ENCODE measurements at places on chromosomes 5 and 9.

DNA sequence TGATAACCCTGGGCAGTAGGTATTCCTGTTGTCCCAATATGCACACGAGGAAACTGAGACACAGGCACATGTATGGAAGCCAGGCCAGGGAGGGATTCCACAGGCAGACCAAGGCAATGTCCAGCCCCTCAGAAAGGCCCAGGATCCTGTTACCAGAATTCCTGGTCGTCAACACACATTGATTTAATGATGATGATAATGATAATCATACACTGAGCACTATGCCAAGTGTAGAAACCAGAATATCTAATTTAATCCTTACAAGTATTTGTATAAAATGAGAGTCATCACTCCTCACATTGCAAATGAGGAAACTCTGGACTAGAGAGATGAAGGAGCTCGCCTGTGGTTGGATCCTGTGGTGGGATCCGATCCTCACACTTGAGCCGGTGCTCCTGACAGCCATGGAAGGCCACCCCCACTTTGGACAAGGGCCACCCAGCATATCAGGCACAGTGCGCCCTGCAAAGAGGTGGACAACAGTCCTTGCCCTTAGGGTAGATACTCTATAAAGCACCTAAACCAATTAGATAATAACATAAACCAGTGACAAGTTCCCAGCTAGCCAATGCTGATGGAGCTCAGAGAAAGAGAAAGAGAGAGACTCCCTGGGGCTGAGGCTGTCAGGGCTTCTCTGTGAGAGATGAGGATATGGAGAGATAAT, 185.3 kb downstream of the SLIT3 start:
- DNase-seq = no peak

DNA sequence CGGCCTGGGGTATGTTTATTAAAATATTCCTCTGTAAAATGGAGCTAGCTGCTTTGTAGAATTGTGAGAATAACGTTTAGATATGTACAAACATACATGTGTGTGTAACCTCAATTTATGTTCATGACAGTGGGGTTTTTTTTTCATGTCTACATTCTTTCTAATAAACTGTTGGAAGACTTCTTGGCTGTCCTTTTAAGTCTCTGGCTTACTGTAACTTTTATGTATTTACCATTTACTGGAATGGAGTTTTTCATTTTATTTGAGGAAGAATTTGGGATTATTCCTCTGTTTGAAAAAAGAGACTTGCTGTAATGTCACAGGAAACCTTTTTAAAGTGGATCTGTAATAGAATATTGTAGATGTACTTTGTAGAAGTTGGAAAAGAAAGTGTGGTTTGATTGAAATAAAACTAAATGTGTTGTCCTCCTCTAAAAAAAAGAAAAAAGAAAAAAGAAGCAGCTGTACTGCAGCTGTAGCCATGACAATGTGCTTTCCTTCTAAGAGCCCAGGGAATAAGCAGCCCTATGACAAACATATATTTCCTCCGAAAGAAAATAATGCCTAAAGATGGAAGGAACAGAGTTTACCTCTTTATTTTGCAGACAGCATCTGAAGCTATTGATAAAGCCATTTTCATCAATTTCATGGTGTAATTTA, 71.2 kb upstream of the FREM1 start:
- no peak for DNase-seq

GRCh38 chr5:28190011-28190410, 1151.6 kb upstream of the CDH9 start:
- DNase-seq = no peak

DNA sequence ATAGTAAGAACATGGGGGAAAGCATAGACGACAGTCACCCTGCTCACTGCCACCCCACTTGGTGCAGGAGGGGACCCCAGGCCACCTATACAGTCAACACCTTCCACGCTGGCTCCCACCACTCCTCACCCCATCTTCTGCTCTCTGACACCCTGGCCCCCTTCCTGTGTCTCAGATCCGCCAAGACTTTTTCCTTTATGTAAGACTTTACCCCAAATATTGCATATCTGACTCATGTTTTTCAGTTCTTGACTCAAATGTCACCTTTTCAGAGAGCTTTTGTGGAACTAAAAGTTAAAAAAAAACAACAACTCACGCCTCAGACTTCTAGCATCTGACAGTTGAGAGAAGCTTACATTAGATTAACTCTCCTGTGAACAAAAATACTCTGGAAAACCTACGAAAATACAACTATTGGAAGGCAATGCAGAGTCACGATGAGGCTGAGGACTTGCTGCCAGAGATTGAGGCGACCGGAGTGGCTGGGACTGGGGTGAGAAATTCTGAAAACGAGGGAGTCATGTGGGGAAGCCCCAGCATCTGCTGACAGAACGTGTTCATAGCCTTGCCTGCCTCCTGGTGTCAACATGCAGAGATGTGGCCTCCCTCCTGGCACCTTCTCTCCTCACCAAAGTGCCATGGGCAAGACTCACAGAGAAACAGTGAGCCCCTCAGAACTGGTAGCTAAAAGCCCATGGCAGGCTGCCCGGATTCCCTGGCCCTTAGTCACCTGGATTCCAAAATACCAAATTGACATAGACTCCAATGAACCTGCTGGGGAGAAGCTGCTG, 22.4 kb upstream of the FCN2 start:
- peak; percentile 52 for DNase-seq

DNA sequence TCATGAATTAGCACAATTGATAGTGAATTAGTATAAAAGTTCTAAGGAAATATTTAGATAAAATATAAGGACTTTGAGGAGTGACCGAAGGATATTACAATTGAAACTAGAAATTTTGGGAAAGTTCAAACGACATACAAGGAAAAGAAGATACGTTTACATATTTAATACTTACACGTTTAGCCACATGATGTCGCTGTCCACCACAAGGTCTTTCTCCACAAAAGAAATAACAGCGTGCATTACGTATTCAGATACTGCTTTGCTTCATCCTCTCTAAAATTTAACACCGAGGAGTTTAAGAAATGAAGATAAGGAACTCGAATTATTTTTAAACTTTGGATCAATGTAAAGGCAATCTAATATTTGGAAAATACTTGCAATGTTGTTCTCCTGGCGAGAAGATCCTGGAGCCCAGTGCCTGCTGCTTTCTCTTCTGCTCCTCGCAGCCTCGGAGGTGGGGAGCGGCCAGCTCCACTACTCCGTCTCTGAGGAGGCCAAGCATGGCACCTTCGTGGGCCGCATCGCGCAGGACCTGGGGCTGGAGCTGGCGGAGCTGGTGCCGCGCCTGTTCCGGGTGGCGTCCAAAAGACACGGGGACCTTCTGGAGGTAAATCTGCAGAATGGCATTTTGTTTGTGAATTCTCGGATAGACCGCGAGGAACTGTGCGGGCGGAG, at the start of gene PCDHA3:
PCDHA3 (plus strand) TSS at position 242 of the 678 bp plus-strand sequence.
- DNase-seq = no peak

- DNase-seq = no peak
Measured at GRCh38 chr9:127707766-127708165, 978 bp downstream of the CFAP157 start.

DNA sequence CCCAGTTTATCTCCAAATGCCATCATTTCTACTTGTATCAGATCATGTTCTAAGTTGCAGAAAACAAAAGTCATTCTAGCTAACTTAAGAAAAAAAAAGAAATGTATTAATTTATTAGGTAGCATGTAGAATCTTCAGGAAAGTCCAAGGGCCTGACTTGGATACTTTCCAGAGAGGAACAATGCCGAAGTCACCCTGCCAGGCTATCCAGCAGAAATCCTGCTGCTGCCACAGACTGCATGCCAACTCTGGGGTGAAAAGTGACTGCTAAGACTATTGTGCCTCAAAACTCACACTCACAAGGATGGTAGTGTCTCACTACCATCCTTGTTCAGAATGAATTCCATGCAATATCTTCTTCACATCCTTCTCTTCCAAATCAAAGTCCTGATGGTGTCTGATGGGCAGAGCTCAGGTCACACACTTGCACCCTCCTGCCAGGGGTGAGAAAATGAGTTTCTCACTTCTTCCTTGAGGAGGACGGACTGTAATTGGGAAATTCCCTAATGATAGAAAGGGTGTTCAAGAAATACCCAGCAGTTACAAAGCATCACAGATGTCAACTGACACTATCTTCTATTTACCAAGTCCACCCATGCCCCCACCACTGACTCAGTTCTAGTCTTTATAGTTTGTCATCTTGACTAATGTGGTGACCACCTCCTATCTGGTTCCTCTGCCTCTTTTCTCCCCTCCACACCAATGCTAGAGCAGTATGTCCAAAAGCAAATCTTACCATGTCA, 279.4 kb downstream of the CWC27 start:
- no peak for DNase-seq

DNA sequence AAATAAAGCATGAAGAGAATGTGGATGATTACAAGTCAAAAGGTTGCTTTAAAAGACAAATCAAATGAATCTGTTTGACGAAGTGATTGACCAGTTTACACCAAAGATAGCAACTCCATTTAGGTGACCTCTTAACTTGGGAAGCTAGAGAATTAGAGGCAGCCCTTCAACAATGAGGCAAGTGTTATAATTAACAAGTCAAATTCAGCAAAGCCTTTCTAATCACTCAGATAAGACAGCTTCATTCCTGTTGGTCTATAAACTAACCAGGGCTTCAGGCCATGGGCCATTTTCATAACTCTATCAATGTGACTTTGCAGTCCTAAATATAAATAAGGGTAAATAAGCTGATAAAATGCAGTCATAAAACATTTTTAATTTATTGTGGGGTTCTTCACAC, 712.2 kb upstream of the SEMA6A start:
- no peak for DNase-seq

DNA sequence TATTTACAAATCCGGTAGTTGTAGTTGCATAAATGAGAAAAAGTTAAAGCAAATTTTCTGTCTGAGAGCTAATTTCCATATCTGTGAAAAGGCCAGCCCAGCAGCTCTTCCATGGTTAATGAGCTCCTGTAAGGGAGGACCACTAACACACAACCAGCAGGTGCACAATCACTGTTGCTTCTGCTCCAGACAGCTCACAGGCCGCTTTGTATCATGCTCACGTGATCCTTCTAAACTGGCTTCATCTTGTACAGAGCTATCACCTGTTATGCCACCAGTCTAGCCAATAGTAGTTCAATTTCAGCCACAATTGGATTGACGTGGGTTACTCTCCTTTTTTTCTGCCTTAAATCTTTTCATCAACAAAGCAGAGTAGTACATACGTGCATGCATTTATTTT, 38.3 kb upstream of the FBXL17 start:
- no peak for DNase-seq

GRCh38 chr9:133631111-133631510, 5.1 kb upstream of the DBH start:
- DNase-seq = no peak

- no peak for DNase-seq
Measured at GRCh38 chr5:161333194-161333880, 213.2 kb downstream of the GABRB2 start.

GRCh38 chr5:1663186-1663585, 136.5 kb downstream of the MRPL36 start:
- no peak for DNase-seq

DNA sequence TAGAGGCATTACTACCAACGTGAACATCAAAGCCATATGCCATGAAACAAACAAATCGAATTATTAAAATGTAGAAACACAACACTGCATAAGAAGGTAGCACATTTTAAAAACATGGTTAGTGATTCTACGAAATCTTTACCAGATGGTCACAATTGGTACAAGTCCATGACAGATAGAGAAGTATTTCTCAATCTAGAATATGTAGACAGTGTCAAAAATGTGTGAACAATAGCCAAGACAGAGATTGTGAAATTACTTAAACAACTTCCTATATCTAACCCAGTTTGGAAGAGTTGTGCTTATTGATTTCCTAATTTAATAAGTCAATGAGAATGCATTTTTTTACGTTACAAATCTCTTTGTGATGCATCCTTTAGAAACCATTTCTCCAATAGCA, 1121.6 kb downstream of the MAT2B start:
- no peak for DNase-seq

DNA sequence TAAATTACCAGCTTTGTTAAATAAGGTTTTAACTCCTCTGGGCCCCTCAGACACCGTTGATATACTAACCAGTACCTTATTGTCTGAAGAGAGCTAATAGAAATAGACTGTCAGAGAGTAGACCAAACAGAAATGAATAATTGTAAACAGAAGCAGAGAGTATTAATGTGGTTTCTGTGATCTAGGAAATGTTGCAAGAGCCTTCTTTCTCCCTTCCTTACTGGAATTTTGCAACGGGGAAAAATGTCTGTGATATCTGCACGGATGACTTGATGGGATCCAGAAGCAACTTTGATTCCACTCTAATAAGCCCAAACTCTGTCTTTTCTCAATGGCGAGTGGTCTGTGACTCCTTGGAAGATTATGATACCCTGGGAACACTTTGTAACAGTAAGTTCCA, 5.1 kb downstream of the TYRP1 start:
- no peak for DNase-seq

GRCh38 chr5:98772415-98773213, 849 bp upstream of the RGMB start:
- no peak for DNase-seq

GRCh38 chr9:114177423-114178064, 22.2 kb downstream of the COL27A1 start:
- no peak for DNase-seq

GRCh38 chr9:135340143-135340655, 139.4 kb upstream of the PPP1R26 start:
- no peak for DNase-seq

DNA sequence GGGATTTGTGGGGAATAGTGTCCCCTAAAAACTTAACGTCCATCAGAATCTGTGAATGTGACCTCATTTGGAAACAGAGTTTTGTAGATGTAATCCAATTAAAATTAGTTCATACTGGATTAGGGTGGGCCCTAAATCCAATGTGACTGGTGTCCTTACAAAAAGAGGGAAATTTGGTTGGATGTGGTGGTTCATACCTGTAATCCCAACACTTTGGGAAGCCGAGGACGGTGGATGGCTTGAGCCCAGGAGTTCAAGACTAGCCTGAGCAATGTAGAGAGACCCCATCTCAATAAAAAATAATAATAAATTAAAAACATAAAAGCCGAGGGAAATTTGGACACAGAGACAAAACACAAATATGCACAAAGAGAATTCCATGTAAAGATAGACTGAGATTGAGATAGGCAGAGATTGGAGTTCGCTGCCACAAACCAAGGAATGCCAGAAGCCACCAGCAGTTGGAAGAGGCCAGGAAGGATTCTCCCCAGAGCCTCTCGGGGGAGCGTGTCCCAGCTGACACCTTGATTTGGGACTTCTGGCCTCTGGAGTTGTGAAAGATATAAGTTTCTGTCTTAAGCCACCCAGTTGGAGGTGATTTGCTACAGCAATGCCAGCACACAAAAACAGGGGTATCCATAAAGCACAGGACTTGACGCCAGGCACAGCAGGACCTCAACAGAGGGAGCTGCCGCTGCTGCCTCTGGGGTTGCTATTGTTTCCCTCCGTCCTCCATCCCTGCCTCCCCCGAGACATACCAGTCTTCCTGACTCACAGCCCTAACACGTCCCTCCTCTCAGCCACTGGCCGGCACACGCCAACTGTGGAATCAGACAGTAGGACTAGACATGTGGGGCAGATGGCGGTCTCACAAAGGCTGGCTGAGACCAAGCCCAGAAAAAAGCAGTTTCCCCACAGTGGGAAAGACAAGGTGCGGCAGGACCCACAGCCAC, 73.8 kb upstream of the IL17B start:
- peak; percentile 96 for DNase-seq

GRCh38 chr5:9716838-9717281, 86.7 kb upstream of the TAS2R1 start:
- DNase-seq = no peak

GRCh38 chr5:107968998-107969397, 298.3 kb upstream of the EFNA5 start:
- no peak for DNase-seq

- no peak for DNase-seq
Measured at GRCh38 chr9:112069318-112070169, 105.6 kb downstream of the SUSD1 start.

GRCh38 chr5:175892015-175892800, 20.8 kb downstream of the CPLX2 start:
- no peak for DNase-seq
